NCI-H1105 treated with DMSO at 0.1 percent for 48 hours (cell line): ENCODE measurements at places on chromosomes 2 and 18.
A peak's percentile ranks its signal among the peaks of the same experiment; 100 is the strongest.

GRCh38 chr18:37565977-37566478 is 430 bp upstream of the CELF4 start:
- peak; percentile 84 for DNase-seq

- DNase-seq: no peak
Measured at GRCh38 chr18:44568986-44569385, 111.7 kb upstream of the SETBP1 start.

- DNase-seq: no peak
Measured at GRCh38 chr2:58914733-58915505, 673.8 kb upstream of the FANCL start.

DNA sequence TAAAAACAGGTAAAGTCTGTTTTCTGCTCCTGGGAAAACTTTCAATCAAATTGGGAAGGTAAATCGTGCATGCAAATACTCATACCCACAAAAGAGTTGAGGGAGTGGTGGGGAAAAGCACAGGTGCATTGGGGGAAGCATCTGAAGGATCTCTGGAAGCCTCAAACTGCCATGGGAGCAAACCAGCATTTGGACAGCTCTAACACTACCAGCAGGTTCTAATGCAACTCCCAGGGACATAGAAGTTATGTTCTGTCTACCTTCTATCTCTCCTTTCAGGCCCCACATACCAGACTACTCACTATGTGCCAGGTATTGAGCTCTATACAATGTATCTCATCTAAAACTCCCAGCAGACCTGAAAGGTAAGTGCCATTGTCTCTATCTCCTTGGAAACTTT is 933.7 kb downstream of the NRXN1 start:
- DNase-seq: no peak

GRCh38 chr2:132752421-132753206 is 82.6 kb upstream of the LYPD1 start:
- DNase-seq: no peak

DNA sequence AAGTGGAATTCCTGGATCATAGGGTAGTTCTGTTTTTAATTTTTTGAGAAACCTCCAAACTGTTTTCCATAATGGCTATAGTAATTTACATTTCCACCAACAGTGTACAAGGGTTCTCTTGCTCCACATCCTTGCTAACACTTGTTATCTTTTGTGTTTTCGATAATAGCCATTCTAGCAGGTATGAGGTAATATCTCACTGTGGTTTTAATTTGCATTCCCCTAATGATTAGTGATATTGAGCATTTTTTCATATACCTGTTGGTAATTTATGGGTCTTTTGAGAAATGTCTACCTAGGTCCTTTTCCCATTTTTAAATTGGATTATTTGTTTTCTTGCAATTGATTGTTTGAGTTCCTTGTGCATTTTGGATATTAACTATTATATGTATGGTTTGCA is 39.6 kb downstream of the DIS3L2 start:
- DNase-seq: no peak

DNA sequence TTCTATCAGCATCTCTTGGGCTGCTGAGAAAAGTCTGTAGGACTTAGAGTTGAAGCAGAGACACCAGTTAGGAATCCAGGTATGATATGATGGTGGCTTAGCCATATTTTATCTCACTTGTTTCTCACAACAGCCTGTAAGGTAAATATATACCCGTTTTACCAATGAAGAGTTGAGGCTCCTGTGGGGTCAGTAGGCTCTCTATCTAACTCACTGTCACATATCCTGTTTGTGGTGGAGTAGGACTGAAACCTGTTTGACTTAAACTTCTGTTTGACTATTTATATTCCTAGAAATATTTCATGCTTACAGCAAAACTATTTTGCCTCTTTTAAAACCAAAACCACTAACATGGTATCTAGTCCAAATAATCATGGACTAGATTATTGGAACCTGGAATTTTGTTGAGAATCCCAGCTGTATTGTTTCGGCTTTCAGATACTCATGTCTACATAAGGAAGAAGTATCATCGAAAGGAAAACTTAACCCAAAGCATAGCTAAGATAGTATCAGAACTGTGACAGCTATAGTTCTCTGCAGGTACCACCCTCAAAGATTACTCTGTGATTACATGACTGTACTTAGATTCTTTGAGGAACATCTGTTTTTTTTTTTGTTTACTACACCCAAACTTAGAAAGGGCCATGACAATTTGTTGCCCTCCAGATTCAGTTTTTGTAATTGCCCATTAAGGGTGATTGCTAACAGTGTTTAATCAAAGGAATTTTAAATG is 216.1 kb upstream of the THUMPD2 start:
- no peak for DNase-seq

DNA sequence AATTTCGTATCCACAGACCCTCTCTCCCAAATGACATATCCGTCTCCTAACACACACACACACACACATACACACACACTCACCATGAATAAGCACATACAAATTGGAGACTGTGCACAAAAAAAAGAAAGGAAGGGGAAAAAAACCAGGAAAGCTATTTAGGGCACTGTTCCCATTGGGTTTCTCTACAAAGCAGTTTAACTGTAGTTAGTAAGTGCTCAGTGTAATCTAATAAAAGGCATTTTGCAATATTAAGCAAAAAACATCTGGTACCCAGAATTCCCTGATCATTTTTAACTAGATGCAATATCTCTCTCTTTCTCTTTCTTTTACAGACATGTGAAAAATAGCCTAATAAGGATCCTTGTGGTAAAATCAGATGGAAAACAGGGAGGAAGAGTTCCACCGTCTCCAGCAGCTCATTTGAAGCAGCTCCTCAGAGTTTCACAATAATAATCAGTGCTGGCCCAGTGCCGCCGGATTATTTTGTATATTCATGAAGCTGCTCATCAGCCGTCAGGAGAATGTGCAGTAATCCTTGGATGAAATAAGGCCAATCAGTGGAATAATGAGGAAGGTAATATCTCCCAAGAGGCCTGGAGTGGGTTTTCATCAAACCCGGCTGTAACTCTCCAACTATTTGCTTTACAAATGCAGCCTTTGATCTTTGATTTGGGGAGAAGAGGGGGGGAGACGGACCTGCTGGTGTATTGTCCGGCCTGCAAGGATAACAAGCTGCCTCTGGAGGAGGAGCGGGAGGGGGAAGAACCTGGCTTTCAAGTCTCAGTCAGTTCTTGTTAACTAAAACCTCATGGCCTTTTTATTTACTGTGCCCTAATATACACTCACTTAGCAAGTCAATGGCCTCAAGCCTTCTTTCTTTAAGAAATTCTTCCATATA is 227.6 kb upstream of the SMIM21 start:
- no peak for DNase-seq

- DNase-seq: no peak
Measured at GRCh38 chr2:41878056-41878455, 169.8 kb upstream of the PKDCC start.

DNA sequence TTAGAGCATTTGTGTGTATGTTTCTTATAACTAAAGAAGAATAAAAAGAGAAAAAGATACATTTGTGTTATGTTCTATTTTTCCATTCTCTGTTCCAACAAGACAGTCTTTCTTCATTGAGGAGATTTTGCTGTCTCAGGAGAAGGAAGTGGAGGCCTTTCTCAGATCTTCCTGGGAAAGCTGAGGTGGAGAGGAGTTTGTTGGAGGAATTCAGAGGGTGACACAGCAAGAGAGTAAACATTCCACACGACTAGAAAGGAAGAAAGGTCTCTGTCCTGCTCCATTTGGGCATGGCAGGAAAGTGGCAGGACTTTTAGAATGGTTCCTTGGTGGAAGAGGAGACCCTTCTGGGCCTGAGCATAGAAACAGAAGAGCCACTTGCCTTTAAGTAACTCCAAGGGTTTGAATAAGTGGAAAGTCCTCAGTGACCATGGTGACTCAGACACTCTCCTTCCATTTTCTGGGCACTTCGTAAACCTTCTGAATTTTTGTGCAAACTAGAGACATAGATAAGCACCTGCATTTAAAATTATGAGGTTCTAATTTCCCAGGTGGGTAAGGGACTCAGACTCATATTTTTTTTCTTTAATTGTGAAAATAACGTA is 52.3 kb upstream of the COL5A2 start:
- no peak for DNase-seq

DNA sequence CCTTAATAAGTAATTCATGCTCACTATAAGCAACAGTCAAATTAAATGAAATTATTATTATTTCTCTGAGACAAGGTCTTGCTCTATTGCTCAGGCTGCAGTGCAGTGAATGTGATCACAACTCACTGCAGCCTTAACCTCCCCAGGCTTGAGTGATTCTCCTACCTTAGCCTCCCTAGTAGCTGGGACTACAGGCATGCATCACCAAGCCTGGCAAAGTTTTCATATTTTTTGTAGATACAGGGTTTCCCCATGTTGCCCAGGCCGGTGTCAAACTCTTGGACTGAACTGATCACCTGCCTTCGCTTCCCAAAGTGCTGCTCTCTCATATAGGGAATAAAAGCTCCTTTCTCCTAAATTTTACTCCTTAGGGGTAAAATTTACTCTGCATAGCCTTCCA is 74.9 kb upstream of the GAREM1 start:
- DNase-seq: no peak

- no peak for DNase-seq
Measured at GRCh38 chr2:118837621-118838020, 9.8 kb downstream of the EN1 start.

DNA sequence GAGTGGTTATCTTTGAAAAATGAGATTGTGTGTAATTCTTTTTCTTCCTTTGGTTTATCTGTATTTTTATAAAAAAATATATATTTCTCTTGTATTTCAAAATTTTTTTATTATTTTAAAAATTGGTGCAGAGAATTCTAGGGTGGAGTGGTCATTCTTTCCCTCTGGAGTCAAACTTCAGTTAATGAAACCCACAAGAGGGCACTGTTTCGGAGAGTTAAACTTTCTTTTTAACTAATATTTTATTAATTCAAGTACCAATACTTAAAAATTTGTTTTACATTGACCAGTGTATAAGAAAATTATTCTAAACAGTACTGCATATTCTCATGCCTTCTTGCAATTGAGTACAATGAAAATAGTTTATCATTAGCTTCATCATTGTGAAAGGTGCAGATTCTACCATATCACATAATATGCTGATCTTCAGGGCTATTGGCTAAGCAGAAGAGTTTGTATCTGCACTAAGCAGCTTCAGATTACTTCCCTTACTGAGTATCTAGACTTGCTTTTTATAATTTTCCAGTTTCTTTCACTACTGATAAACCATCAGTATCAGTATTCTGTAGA is 50.1 kb downstream of the HS1BP3 start:
- DNase-seq: no peak

GRCh38 chr2:102442967-102443828 is 20.2 kb downstream of the IL18RAP start:
- DNase-seq: no peak

DNA sequence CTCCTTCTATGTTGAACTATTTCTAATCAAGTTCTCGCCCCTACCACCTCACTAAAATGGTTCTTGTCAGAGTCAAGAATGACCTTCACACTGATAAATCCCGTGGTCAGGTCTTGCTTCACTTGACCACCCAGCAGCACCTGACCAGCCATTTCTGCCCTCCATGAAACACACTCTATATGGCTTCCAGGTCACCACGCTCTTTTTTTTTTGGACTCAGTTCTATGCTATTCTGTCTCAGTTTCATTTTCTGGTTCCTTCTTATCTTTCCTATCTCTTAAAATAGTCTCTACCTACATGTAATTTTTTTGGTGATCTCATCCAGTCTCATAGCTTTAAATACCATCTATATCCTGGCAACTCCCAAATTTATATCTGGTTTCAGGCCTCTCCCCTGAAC is 11.4 kb downstream of the EIF2AK3 start:
- no peak for DNase-seq

DNA sequence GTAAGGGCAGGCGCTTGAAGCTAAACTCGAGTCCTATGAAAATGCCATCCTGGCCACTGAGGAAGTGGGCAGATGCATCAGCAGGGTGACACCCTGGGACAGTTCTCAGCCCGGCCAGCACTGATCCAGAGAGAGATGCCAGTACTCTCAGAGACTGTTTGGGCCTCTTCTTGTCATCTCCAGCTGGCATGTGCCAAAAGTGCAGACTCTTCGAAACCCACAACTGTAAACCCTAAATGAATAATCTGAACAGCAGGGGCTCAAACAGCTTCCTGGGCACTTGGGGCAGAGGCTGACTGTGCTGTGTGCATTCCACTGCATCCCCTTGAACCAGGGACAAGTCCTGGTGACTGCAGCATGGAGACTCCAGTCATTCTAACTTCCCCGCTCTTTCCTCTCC is 204.2 kb upstream of the SMAD2 start:
- no peak for DNase-seq
